Smooth muscle cell of the pulmonary artery (primary cell): ENCODE measurements at places on chromosomes 5 and 9. TPM values are rescaled to one million over a fixed set of nuclear protein-coding genes. Genes with fewer than 3 reads are reported as not detected.

The PTGES2 gene
- 75.7 and 110 TPM in 2 replicates for total RNA-seq

The ELAVL2 gene
- not detected in 2 replicates for total RNA-seq

The LARP1 gene
- 76.8 and 109 TPM in 2 replicates for total RNA-seq

The PCDHB3 gene
- 0.79 and 1.6 TPM in 2 replicates for total RNA-seq

The EQTN gene
- not detected in 2 replicates for total RNA-seq

The CORO2A gene
- total RNA-seq = 0.26 and 0.73 TPM in 2 replicates

The PCDHGA8 gene
- total RNA-seq = 4.0 and 4.3 TPM in 2 replicates

The CCL21 gene
- not detected in 2 replicates for total RNA-seq

The FGF10 gene
- total RNA-seq = 0.10 and 2.2 TPM in 2 replicates

The LIFR gene
- 13.4 and 30.1 TPM in 2 replicates for total RNA-seq

The LURAP1L gene
- total RNA-seq = 16.7 and 25.4 TPM in 2 replicates

The PSAT1 gene
- 80.2 and 90.6 TPM in 2 replicates for total RNA-seq

The DYNC2I2 gene
- 35.8 and 43.4 TPM in 2 replicates for total RNA-seq
